Bone marrow (tissue), 2 donors: ENCODE measurements at places on chromosomes 7 and 10.

DNA sequence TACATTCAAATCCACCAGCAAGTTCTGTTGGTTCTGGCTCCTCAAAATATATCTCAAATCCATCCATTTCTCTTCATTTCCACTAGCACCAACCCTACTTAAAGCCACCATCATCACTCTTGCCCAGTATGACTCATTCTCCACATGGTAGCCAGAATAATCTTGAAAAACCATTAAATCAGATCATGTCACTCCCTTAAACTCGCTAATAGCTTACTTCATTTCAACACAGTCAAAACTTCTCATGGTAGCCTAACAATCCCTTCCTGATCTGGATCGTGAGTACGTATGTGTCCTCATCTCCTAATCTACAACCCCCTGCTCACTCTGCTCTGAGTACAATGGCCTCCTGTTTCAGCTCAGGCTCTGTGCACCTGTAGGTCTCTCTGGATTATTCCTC, 8.7 kb downstream of the EPC1 start:
- DNase-seq = no peak

DNA sequence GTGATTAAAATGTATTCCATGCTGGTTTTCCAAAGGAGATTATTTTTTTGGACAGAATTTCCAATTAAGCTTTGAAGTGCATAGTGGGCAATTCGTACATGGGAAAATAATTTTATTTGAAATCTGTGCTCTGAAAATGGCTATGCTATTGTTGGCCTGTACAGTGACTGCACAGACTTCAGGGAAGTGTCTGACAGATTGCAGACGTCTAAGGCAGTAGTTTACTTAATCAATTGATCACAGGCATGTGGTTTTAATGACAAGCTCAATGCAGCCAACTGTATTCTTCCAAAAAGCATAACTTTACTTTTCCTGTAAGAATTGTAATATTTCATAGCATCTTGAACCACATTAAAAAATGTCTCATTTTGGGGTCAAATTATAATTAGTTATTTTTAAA, 102.0 kb downstream of the SEMA3C start:
- no peak for DNase-seq

GRCh38 chr7:50775231-50775630, 7.5 kb downstream of the GRB10 start:
- no peak for DNase-seq

DNA sequence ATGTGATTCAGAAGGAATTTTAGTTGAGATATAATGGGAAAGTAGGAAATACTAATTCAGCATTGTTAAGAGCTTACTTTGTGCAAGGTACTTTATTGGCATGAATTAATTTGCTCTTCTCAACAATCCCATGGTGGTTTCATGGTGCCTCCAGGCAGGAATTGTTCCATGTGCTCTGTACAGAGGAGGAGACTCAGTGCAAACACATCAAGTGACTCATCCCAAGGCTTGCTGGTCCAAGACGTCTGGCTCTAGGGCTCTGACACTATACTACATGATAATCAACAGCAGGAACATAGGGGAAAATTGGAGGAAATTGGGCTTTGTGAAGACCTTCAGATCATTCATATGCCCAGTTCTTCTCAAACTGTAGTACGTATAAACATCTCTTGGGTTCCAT, 66.5 kb upstream of the PRKG1 start:
- no peak for DNase-seq

- DNase-seq = no peak
Observed at GRCh38 chr7:152883858-152884257, 124.3 kb downstream of the ACTR3B start.

DNA sequence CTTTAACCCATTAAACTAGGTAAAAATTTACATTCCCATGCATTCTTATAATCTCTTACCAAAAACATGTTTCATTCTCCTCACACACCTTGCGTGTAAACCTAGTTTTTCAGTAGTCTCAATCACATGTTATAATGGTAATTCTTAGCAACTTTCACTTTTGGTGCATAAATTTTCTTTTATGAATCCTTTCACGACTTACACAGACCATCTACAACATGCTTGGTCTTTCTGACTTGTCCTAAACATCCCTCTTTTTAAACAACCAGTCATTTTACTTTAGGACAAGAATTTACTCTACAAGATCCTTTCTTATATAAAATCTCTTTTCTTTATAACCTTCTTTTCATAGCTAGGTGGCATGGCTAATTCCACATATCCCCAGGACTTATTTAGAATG, 25.8 kb downstream of the FBXL13 start:
- no peak for DNase-seq

GRCh38 chr7:115037128-115037802, 115.4 kb downstream of the MDFIC start:
- no peak for DNase-seq

DNA sequence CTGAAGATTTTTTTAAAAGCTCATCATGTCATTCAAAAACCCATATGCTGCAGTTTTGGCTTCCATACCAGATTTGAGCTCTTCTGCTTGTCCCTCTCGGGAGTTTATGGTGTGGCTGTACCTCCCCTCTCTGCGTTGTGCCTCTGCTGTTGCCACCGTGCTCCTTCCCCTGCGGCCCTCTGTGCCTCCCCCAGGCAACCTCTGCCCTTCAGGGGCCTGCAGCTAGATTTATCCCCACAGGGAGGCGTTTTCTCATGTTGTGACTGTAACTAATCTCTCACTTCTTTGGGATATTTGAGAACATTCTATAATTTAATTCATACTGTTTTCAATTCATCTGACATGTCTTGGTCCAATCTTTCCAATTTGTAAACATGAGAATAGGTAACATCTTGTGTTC, 52.7 kb downstream of the TASOR2 start:
- DNase-seq = no peak

DNA sequence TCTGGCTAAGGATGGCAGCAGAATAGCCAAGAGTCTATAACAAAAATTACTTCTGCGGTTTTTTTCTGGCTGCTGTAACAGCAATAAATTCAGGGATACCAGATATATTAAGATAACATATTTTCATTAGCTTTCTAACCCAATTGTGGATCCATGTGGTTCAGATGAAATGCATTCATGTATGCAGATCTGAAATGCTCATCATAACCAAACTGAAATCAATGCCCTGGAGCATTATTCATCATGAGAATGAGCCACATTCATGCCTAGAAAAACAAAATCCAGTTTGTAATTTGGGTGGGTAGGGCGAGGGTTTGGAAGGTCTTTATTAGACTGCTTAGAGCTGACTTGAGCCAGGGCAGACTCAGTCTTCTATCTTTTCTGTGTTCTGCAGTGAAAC, 69.8 kb upstream of the SEMA3A start:
- DNase-seq = no peak

GRCh38 chr10:133184591-133185244, 24.7 kb downstream of the KNDC1 start:
- no peak for DNase-seq

- DNase-seq = no peak
Observed at GRCh38 chr7:114931656-114932011, 9.7 kb downstream of the MDFIC start.
